ENCODE measurements at places on chromosomes 5 and 9.

- DNase-seq: no peak
Observed at GRCh38 chr5:40436535-40437237, 243.0 kb upstream of the PTGER4 start.

DNA sequence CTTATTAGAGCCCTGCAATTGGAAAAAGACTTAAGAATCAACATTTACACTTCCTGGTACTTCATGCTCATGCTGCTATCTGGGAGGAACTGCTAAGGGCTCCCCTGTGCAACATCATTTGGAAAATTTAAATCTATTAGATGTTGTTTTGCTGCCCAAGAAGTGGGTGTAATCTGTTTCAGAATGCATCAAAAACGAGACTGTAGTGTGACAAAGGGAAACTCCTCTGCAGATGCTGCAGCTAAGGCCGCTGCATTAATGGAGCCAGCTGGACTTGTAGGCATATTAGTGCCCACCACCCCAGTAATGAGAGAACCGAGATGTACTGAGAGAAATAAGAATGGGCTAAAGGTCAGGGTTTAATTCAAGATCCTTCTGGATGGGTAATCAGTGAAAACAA, 11.1 kb upstream of the PAIP1 start:
- no peak for DNase-seq

DNA sequence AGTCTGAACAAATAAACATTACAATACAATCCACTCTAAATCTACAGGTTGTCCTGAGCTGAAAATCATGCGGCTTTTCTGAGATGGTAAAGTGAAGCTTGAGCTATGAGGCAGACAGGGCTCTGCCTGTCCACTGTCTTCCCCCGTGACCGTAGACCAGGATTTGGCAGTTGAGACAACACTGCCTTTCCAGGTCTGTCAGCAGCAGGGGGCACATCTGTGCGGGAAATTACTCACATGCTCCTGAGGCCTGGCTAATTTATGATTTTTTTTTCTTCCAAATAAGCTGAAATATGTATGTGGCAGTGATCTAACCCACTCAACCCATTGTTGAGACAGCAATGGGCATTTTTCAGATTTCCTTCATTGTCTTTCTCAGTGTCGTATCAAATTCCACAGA, 307.9 kb downstream of the FBXL7 start:
- no peak for DNase-seq

- no peak for DNase-seq
Observed at GRCh38 chr9:86516564-86516963, 162.4 kb upstream of the TUT7 start.

DNA sequence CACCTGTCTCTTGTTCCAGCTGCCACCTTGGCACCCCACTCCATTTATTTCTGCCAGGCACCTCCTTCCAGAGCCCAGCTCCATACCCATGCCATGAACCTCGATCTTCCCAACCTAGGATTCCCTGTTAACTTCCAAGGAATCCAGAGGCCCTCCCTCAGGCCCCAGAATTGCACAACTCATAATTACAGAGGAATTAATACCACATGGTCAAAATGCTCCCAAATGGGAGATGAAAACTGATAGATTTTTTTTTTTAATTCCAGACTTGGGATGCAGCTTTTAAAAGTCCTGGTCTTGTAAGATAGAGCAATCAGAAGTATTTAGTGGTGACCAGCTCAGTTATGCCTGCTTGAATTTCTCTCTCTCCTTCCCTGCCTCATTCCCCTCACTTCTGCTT, 96.2 kb upstream of the CCDC112 start:
- DNase-seq: no peak

- DNase-seq: no peak
Observed at GRCh38 chr5:116459301-116459700, 115.3 kb downstream of the SEMA6A start.

- no peak for DNase-seq
Observed at GRCh38 chr9:127203681-127204327, 60.8 kb upstream of the GARNL3 start.

GRCh38 chr5:133933670-133934295, 34.6 kb downstream of the C5orf15 start:
- no peak for DNase-seq

All from activated CD8-positive, alpha-beta memory T cell treated with anti-CD3 and anti-CD28 coated beads for 1 hour (primary cell).